ENCODE measurements at places on chromosomes 11 and 22.

GRCh38 chr11:132187386-132187785 lies 817.0 kb downstream of the NTM start:
- H3K27ac ChIP-seq = no peak overlapping the region
- H3K4me1 ChIP-seq = no peaks in the 10 kb centered on the region
- no peaks in the 10 kb centered on the region for H3K36me3 ChIP-seq

DNA sequence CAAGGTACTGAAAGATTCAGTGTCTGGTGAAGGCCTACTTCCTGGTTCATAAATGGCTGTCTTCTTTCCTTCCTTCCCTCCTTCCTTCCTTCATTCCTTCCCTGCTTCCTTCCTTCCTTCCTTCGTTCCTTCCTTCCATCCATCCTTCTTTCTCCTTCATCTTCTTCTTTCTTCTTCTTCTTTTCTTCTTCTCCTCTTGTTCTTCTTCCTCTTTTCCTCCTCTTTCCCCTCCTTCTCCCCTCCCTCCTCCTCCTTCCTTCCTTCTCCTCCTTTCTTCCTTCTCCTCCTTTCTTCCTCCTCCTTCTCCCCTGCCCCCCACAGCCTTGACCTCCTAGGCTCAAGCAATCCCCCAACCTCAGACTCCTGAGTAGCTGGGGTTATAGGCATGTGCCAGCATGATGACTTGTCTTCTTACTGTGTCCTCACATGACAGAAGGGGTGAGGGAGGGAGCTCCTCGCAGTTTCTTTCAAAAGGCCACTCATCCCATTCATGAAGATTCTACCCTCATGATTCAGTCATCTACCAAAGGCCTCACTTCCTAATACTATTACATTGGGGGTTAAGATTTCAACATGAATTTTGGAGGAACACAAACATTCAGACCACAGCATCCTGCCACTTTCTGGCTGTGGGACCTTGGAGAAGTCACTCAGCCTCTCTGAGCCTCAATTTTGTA lies 22.6 kb upstream of the CCDC134 start:
- no peaks in the 10 kb centered on the region for H3K36me3 ChIP-seq
- no peak overlapping the region for H3K27ac ChIP-seq
- H3K4me3 ChIP-seq = no peak overlapping the region
- peaks cover 4% of the 10 kb centered on the region for H3K4me1 ChIP-seq
- peaks cover 20% of the 10 kb centered on the region for H3K27me3 ChIP-seq

- H3K36me3 ChIP-seq = peaks cover 1% of the 10 kb centered on the region
- H3K27ac ChIP-seq = no peak overlapping the region
- no peak overlapping the region for H3K4me3 ChIP-seq
- DNase-seq = no peak
Observed at GRCh38 chr22:39216143-39216490, 28.7 kb downstream of the PDGFB start.

- H3K36me3 ChIP-seq = no peaks in the 10 kb centered on the region
- no peak overlapping the region for H3K27ac ChIP-seq
Observed at GRCh38 chr11:72396041-72396440, 38.3 kb downstream of the CLPB start.

GRCh38 chr11:133656082-133656635 lies 123.9 kb upstream of the OPCML start:
- H3K27me3 ChIP-seq = peaks cover 45% of the 10 kb centered on the region
- no peak for DNase-seq
- peaks cover 5% of the 10 kb centered on the region for H3K4me1 ChIP-seq
- no peaks in the 10 kb centered on the region for H3K36me3 ChIP-seq
- no peak overlapping the region for H3K27ac ChIP-seq
- H3K4me3 ChIP-seq = no peak overlapping the region

DNA sequence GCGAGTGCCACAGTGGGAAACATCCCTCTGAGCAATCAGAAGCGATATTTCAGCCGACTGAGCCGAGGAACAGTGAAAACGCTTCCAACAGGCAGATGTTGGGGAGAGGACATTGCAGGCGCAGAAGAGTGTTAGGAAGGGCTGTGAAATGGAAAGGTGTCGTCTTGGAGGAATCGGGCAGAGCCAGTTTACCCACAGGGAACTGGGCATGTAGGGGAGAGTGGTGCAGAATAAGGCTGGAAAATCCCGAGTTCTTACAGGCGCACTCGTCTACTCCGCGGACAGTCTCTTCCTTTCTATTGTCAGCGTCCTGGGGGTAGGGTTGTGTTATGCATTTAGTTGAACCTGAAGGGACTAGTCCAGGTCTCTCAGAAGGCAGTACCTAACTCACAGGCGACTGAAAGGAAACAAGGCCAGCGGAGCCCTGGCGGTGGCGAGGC lies 1.1 kb upstream of the APLP2 start:
- DNase-seq = no peak
- H3K36me3 ChIP-seq = no peaks in the 10 kb centered on the region
- peak overlapping the region; percentile 95 for H3K27ac ChIP-seq
- H3K27me3 ChIP-seq = peaks cover 18% of the 10 kb centered on the region

GRCh38 chr11:132838627-132839026 lies 693.7 kb downstream of the OPCML start:
- peak overlapping the region; percentile 56 for H3K27ac ChIP-seq
- H3K4me3 ChIP-seq = no peak overlapping the region
- no peaks in the 10 kb centered on the region for H3K4me1 ChIP-seq
- H3K27me3 ChIP-seq = peaks cover 20% of the 10 kb centered on the region

GRCh38 chr11:71115770-71116692 lies 136.3 kb downstream of the SHANK2 start:
- peaks cover 13% of the 10 kb centered on the region for H3K4me1 ChIP-seq
- no peak overlapping the region for H3K4me3 ChIP-seq
- no peaks in the 10 kb centered on the region for H3K27me3 ChIP-seq
- peaks cover 17% of the 10 kb centered on the region for H3K36me3 ChIP-seq

DNA sequence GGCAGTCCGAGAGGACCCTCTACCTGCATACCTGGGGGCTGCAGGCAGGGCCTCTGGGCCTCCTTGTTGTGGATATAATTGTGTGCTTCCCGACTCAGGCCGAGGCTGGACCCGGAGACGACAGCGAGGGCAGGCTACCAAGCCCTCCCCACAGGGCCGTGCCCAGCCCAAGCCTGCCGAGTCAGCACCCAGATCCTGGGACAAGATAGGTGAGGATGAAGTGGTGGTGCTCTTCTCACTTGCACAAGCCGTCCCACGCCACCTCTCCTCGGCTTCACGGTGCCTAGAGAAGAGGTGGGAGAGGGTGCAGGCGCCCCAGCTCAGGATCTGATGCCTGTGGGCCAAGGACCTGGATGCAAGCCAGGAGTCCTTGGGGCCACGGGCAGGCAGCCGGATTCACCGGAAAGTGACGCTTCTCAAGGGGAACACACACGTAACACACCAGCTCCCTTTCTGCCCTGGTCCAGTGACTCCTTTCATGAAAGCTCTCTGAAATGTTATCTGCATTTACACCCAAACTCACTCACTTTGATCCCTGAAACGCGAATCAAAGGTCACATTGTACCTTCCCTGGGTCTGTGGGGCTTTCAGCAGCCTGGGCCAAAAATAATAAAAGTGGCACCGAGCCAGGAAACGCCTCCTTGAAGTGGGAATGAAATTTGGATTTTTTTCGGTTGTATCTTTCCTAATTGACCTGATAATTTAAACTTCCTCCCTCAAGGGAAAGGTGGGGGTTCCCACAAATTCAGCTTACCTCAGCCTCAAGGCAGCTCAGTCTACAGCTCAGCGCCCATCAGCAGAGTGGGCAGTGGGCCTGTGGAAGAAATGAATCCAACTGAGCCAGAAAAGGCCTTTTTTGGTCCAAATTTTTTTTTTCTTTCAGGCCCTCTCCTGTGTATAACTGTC lies 1.1 kb upstream of the GNB1L start:
- peaks cover 22% of the 10 kb centered on the region for H3K4me1 ChIP-seq
- H3K27me3 ChIP-seq = no peaks in the 10 kb centered on the region

GRCh38 chr11:121106812-121107211 lies 5.8 kb downstream of the TECTA start:
- H3K27me3 ChIP-seq = peaks cover 13% of the 10 kb centered on the region
- no peaks in the 10 kb centered on the region for H3K36me3 ChIP-seq
- H3K4me3 ChIP-seq = no peak overlapping the region
- H3K27ac ChIP-seq = no peak overlapping the region
- no peaks in the 10 kb centered on the region for H3K4me1 ChIP-seq
- no peak for DNase-seq

- peak overlapping the region; percentile 57 for H3K27ac ChIP-seq
- H3K36me3 ChIP-seq = no peaks in the 10 kb centered on the region
- H3K4me3 ChIP-seq = no peak overlapping the region
- H3K27me3 ChIP-seq = no peaks in the 10 kb centered on the region
- DNase-seq = no peak
Observed at GRCh38 chr22:44743804-44744211, 8.6 kb upstream of the ARHGAP8 start.

DNA sequence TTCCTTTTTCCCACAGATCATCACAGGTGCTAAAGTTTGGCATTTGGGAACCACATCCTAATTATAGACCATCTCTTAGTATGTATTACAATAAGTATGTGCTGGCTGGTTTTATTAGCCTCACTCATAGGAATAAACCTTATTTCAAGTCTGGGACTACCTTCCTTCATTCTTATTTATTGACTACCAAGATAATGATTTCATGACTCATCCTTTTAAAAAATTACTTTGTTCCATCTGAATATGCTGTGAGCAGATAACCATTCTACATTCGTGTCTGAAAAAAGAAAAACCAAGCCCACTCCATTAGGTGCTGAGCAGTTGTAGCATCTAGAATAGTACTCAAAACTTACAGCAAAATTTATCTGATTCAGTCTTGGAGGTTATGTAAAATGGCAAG lies 12.3 kb downstream of the TNRC6B start:
- H3K4me1 ChIP-seq = peaks cover 66% of the 10 kb centered on the region
- H3K4me3 ChIP-seq = no peak overlapping the region
- no peaks in the 10 kb centered on the region for H3K27me3 ChIP-seq
- no peak overlapping the region for H3K27ac ChIP-seq
- DNase-seq = no peak
- peaks cover 7% of the 10 kb centered on the region for H3K36me3 ChIP-seq

- no peak for DNase-seq
- no peak overlapping the region for H3K4me3 ChIP-seq
- H3K4me1 ChIP-seq = peaks cover 4% of the 10 kb centered on the region
- H3K27ac ChIP-seq = peak overlapping the region; percentile 27
Observed at GRCh38 chr22:22026157-22026831, 43.7 kb upstream of the TOP3B start.

DNA sequence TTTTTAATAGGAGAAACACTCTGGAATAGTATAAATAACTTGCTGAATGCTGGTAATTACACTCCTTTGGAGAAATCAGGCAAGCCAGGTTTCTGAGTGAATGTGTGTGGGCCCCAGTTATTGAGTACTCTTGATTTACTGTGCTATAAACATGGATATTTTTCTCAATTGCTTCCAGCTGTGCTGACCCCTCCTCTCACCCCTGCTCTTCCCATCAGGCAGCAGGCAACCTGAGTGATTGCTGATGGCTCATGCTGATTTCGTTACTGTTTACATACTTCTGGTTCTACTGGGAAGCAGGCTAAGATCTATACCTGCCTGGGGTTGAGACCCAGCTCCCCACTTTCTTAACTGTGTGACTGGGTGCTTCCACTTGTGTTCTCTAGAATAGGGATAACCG lies 68.5 kb downstream of the DHCR7 start:
- no peaks in the 10 kb centered on the region for H3K36me3 ChIP-seq
- peaks cover 36% of the 10 kb centered on the region for H3K27me3 ChIP-seq
- DNase-seq = no peak
- H3K4me1 ChIP-seq = peaks cover 3% of the 10 kb centered on the region

- H3K4me3 ChIP-seq = no peak overlapping the region
- peak overlapping the region; percentile 74 for H3K27ac ChIP-seq
- H3K36me3 ChIP-seq = peaks cover 2% of the 10 kb centered on the region
- DNase-seq = no peak
- H3K27me3 ChIP-seq = no peaks in the 10 kb centered on the region
Observed at GRCh38 chr22:46598224-46598623, 22.0 kb upstream of the GRAMD4 start.

DNA sequence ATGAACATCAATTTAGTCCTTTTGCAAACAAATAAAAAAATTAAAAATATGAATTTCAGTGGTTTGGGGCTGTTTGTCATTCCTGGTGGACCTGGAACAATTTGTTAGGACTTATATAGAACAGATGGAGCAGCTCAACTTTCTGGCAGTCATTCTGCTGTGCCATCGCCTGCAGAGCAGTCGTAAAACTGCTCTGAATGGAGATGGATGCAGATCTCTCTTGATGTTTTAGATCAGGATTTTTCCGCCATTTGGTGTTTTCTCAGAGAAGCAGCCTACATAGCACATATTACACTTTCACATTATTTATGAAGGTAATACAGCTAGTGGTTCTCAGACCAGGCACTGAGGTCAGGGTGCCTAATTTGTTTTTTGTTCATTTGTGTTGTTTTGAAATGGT lies 31.8 kb upstream of the HSPA8 start:
- no peak overlapping the region for H3K27ac ChIP-seq
- H3K27me3 ChIP-seq = peaks cover 3% of the 10 kb centered on the region
- H3K36me3 ChIP-seq = no peaks in the 10 kb centered on the region
- H3K4me3 ChIP-seq = no peak overlapping the region
- no peak for DNase-seq

- peaks cover 20% of the 10 kb centered on the region for H3K27me3 ChIP-seq
- no peak for DNase-seq
- no peaks in the 10 kb centered on the region for H3K4me1 ChIP-seq
- H3K4me3 ChIP-seq = no peak overlapping the region
- no peak overlapping the region for H3K27ac ChIP-seq
- H3K36me3 ChIP-seq = no peaks in the 10 kb centered on the region
Observed at GRCh38 chr11:116642902-116643301, 129.9 kb downstream of the BUD13 start.

DNA sequence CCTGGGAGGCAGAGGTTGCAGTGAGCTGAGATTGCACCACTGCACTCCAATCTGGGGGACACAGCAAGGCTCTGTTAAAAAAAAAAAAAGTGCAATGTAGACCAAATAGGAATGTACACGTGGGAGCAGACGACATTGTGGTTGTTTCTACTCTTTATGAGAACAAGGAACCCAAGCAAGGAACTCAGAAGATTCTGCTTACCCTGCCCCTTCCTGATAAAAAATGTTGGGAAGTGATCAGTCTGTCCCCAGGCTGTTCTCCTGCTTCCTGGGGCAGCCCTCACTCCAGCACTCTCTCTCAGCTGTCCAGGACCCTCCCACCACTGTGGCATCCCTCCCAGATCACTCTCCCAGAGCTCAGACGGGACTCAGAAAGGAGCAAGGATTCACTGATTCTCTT lies 31.8 kb downstream of the SLCO2B1 start:
- H3K27me3 ChIP-seq = no peaks in the 10 kb centered on the region
- H3K4me1 ChIP-seq = no peaks in the 10 kb centered on the region
- H3K36me3 ChIP-seq = no peaks in the 10 kb centered on the region
- no peak for DNase-seq
- H3K27ac ChIP-seq = no peak overlapping the region

- H3K4me1 ChIP-seq = no peaks in the 10 kb centered on the region
- no peaks in the 10 kb centered on the region for H3K27me3 ChIP-seq
- DNase-seq = no peak
- no peaks in the 10 kb centered on the region for H3K36me3 ChIP-seq
Observed at GRCh38 chr11:6563121-6563619, 40.2 kb downstream of the RRP8 start.

GRCh38 chr22:31488346-31488883 lies 1.2 kb downstream of the EIF4ENIF1 start:
- H3K4me1 ChIP-seq = peaks cover 14% of the 10 kb centered on the region
- peaks cover 14% of the 10 kb centered on the region for H3K36me3 ChIP-seq
- DNase-seq = no peak
- peak overlapping the region; percentile 76 for H3K4me3 ChIP-seq
- peak overlapping the region; percentile 86 for H3K27ac ChIP-seq
